ENCODE measurements at places on chromosomes 5 and 9. TPM values are rescaled to one million over a fixed set of nuclear protein-coding genes. Genes with fewer than 3 reads are reported as not detected.

Gene LCN12
- 1.1 TPM for total RNA-seq

DNA sequence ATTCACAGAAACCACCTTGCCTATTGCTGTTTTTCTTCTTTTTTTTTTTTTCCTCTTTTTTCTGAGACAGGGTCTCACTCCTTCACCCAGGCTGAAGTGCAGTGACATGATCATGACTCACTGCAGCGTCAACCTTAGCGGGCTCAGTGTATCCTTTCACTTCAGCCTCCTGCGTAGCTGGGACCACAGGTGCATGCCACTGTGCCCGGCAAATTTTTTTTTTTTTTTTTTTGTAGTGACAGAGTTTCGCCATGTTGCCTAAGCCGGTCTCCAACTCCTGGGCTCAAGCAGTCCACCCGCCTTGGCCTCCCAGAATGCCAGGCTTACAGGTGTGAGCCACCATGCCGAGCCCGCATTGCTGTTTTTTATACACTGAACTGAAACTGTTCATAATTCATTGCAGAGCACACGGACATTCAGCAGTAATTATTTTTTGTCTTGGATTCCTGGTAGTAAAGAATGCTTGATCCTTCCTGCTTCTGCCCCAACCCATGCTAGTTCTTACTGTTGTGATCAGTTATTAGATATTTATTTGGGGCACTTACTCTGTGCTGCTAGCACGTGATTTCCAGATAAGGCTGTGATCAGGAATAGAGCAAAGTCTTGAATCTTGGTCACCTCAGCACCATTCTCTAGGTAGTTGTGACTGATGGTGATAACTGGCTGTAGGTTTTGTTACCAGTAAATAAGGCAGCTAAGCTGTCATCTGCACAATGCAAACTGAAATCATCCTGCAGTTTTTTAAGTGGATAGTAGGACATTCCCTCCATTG, 14.0 kb downstream of the MAP3K1 start:
- peak; percentile 83 for DNase-seq

GRCh38 chr5:145803112-145804004, 31.8 kb downstream of the PRELID2 start:
- no peak for DNase-seq

GRCh38 chr5:142065273-142065672, 43.3 kb upstream of the NDFIP1 start:
- DNase-seq = no peak

Gene ROPN1L
- 0.28 TPM for total RNA-seq

Gene PCDHGA10
- total RNA-seq = 0.07 TPM

GRCh38 chr9:1431461-1431860, 381.3 kb downstream of the DMRT2 start:
- DNase-seq = no peak

GRCh38 chr5:176889321-176890280, 9.5 kb downstream of the HK3 start:
- no peak for DNase-seq

Gene TAF1L
- 0.02 TPM for total RNA-seq

DNA sequence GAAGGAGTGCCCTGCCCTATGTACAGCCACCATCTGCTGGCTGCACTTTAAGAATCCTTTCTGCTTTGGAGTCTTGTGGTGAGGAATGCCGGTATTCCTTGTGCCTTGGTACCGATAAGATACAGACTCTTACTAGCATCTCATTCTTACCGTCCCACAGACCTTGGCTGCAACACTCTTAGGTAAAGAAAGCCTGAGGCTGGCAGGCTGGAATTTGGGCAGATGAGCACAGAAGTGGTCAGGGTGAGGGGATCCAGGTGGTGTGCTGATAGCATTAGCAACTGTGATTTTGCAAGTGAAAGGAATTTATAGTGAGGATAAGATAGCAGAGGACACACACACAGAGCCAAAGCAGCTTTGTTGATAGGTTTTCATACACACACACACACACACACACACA, 198.1 kb downstream of the ENC1 start:
- no peak for DNase-seq

DNA sequence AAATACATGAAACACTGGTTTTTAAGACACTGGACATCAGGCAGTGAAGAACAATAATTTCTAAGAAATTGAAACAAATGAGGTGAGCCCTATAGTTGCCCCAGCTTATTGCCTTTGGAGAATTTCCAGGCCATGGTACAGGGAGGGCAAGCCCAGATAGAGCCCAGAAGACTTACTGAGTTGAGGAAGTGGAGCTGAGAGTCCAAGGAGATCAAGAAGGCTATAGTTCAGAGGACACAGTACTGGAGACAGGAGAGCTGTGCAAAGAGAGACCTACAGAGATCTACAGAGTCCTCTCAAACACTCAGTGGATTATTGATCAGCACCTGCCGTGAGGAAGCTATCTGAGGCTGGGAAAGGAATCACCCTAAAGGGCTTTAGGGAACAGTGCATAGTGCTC, 112.6 kb downstream of the GALNT10 start:
- DNase-seq = no peak

DNA sequence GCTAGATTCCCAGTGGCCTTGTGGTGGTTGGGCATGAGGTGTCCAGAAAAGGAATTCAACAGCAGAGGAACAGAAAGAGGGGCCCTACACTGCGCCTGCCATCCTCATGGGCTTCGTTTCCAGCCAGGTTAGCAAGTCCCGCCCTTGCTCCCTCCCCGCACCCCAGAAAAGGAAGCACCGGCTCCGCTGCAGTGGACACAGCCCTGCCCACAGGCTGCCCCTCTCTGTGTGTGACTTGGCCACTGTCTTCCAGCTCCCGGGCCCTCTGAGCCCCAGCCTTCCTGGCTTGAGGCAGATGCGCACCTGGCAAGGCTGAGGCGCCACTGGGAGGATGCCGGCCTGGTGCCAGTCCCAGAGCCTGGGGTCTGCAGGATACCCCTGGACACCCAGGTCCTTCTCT, 305.0 kb upstream of the IRX4 start:
- no peak for DNase-seq

DNA sequence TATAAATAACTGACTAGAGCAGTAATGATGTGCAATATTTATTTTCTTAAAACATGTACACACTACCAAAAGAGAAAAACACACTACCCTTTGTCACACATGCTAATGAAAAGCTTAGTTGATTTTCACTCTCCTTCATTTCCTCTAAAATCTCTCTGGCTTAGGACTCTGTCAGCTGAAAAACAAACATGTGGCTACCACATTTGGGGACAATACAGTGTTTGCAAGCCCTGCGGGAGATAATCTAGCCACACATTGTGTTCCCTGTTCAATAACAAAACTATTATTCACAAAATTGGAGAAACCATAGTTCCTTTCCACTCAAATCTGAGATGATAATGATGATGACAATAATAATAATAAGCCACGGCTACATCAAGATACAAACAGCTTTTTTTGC, 3.5 kb upstream of the LOX start:
- DNase-seq = no peak

GRCh38 chr5:6220346-6221088, 157.8 kb downstream of the MED10 start:
- no peak for DNase-seq

DNA sequence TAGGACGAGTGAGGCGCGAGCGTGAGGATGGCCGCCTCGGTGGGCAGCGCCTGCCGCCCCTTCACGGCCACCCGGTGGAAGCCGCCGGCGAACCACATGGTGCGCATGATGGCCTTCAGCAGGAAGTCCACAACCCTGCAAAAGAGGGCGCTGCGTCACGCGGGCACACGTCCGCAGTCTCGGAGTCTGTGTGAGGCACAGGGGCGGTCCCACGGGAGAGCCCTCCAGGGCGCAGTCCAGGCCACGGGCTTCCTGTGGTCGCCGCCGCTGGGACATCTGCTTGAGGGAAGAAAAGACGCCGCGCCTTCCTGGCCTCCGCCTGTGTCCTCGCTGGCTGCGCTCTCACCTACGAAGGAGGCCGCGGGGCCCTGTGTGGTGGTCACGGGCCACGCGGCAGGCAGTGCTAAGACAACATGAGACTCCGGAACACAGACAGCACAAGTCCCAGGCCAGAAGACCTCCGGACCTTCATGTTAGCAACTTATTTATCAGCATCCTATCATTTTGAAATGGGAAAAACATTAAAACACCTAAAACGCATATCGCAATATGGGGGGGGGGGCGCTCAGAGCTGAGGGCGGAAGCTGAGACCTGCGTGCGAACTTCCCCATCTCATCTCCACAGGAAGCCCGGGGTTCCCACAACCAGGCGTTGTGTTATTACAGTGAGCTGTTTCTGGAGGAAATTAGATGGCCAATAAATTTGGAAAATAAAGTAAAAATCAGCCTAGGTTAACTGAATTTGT, 28.8 kb downstream of the LPCAT1 start:
- peak; percentile 56 for DNase-seq

Gene DAB2
- 0.05 TPM for total RNA-seq

- no peak for DNase-seq
These were observed 228.7 kb downstream of the ADAMTS6 start for GRCh38 chr5:65252977-65253376.

DNA sequence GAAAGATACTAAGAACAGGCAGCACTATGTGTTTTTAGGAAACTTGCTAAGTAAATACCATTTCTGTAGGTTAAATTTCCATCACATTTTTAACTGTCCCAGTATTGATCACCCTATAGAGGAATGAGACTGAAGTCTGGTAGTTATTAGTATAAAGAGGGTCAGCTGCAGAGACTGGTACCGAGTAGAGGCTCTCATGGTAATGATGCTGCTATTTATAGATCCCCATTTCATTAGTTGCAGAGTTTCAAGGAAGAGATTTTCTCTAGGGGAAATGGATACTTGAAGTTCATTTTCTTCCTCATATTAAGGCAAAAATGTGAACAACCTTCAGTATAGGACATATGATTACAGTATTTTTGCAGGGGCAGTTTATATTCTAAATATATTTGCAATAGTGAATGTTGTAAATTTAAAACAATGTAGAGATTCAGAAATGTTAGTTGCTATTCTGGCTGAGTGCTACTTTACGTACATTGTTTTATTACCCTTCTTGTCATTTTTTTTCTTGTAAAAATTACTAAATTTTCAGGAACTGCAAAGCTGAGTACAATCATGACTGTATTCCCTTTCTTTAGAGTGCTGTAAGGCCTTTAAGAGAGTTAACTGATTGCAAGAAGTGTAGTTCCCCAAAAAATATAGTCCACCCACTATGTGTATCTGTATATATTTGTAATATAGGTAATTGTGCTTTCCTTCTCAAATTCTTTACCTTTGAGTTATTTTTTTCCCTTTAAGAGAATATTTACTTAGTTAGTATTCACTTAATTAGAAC, 14.7 kb downstream of the PBX3 start:
- no peak for DNase-seq

Gene DCAF12
- 35.0 TPM for total RNA-seq

DNA sequence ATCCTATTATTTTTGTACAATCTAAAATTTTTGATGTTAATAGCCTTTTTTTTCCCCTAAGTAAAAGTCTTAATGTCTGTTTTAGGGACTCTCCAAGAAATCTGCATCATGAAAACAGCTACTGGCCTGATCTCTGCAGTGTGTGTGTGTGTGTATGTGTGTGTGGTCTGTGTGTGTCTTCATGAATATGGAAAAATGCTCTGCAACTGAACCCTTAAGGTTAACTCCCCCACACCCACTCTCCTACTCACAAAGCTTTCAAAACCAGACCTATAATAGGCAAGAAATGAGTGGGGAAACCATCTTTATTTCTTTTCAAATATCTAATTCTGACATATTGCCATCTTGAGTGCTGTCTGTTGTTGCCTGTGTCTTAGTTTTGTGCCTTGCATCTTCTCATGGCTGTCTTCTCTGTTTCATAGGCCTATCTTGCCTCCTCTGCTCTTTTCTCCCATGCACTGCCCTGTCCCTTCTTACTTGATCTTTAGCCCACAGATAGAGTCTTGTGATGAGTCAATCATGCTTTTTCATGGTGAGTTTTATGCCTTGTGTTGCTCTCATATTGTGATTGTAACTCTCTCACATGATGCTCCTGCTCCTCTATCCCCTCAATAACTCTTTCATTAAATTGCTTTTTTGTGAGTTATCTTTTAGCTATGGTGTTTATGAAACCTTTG, 68.3 kb downstream of the CHSY3 start:
- no peak for DNase-seq

Gene SLC25A48
- not detected for total RNA-seq

DNA sequence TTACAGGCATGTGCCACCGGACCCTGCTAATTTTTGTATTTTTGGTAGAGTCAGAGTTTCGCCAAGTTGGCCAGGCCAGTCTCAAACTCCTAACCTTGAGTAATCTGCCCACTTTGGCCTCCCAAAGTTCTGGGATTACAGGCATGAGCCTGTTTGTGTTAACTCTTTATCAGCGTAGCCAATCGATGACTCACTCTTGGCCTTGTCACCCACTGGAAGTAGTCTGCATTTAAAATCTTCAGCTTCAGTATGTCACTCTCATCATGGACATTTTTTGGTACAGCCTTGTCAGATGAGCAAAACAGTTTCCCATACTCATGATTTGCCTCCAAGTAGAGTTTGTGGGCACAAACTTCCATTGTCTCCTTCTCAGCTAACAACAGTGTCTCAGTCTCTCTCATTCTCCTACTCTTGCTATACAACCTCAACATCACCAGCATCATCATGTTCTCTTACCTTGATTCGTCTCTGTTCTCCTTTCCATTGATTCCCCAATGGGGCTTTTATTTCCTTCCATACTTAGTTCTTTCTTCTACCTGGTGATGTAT, 22.5 kb downstream of the MUSK start:
- DNase-seq = no peak

- no peak for DNase-seq
These were observed 73.0 kb downstream of the ENC1 start for GRCh38 chr5:74567411-74567995.

DNA sequence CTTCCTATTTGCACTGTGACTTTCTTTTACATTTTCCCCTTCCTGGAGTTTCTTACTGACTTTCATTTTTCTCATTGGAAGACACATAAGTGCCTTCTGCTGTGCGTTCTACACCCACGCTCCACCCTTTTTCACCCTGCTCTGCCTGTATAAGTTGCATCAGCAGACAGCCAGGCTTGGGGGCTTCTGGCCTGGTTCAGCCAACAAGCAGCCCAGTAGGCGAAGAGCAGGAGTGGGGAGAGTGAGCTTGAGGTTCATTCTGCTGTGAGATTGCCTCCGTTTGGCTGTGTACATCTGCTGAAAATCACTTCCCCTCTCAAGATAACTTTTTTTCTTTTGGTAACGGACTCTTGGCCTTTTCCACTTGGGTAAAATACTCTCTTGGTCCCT, 38.4 kb downstream of the RASGRF2 start:
- peak; percentile 73 for DNase-seq

Measured in activated CD4-positive, alpha-beta T cell treated with anti-CD3 and anti-CD28 coated beads for 36 hours (primary cell).